ENCODE measurements at places on chromosomes 11 and 22.

DNA sequence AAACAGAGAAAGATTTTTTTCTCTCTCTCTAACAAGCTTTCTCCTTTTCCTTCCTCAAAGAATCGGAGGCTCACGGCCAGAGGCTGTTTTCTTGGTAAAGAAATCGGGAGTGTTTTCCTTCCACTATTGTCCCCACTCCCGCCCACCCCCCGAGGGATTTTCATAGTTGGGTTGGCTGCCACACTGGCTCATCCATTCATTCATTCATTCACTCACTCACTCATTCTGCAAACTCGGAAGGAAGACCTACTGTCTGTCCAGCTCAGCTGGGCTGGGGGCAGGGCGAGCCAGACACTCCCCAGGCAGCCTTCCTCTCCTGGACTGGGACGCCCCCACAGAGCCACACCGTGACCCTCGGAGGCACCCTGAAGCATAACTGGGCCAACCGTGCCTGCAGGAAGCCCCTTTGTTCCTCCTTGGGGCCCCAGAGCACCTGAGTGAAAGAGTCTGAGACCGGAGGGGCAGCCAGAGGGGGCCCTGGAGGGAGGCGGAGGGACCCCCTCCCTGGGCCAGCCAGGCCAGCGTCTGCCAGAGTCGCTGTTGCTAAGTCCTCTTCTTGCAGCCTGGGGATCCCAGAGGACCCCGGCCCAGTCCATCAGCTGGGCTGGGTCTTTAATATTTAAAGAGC is 17.0 kb downstream of the CDKN1C start:
- no peak for DNase-seq

DNA sequence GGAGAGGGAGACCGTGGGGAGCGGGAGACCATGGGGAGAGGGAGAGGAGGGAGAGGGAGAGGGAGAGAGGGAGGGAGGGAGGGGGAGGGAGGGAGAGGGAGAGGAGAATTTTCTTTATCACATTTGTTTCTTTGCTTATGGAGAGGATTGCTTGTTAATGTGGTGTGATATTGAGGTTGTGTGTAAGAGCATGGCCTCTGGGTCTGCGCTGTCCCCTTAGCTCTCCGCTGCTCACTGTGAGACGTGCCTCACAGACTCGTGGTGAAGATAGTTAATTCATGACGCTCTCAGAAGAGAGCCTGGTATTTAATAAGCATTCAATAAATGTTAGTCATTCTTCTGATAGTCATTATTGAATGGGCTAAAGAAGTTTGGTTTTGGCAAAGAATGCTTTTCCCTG is 26.2 kb downstream of the PPFIA1 start:
- no peak for DNase-seq

GRCh38 chr11:26851696-26852095 is 129.8 kb upstream of the SLC5A12 start:
- no peak for DNase-seq

- DNase-seq = peak; percentile 37
Measured at GRCh38 chr11:117859488-117860112, 16.9 kb downstream of the FXYD6 start.

All from NCI-H2107 (cell line).